ENCODE measurements at places on chromosomes 6 and 20. TPM values are rescaled to one million over a fixed set of nuclear protein-coding genes. Genes with fewer than 3 reads are reported as not detected.

Gene EYA4
- polyA plus RNA-seq, result 14.9 TPM

Gene SLC35D3
- polyA plus RNA-seq, result 0.11 TPM

Gene HLA-DQA2
- polyA plus RNA-seq, result 0.30 TPM

Gene CRISP2
- not detected for polyA plus RNA-seq

Gene AIF1
- polyA plus RNA-seq, result 43.3 TPM

Gene TBX18
- polyA plus RNA-seq, result 9.8 TPM

Gene TAP2
- 9.9 TPM for polyA plus RNA-seq

Gene BHLHE23
- polyA plus RNA-seq, result not detected

Gene EFCAB8
- 0.29 TPM for polyA plus RNA-seq

Gene TRAPPC3L
- polyA plus RNA-seq, result 0.42 TPM

Gene EDEM2
- polyA plus RNA-seq, result 17.4 TPM

Gene STMND1
- polyA plus RNA-seq, result 0.32 TPM

Gene SMLR1
- polyA plus RNA-seq, result 3.3 TPM

Gene OPRL1
- 1.1 TPM for polyA plus RNA-seq

Gene ACSS2
- polyA plus RNA-seq, result 27.8 TPM

Gene GTSF1L
- polyA plus RNA-seq, result not detected

Gene CUTA
- 250 TPM for polyA plus RNA-seq

Gene SGK2
- 3.4 TPM for polyA plus RNA-seq

Gene PEDS1
- 25.0 TPM for polyA plus RNA-seq

Gene TAGAP
- 2.6 TPM for polyA plus RNA-seq

Gene ETV7
- 0.11 TPM for polyA plus RNA-seq

Gene ZSCAN31
- polyA plus RNA-seq, result 10.4 TPM
